ENCODE measurements at places on chromosomes 16 and 17. TPM values are rescaled to one million over a fixed set of nuclear protein-coding genes. Genes with fewer than 3 reads are reported as not detected.

Gene TBC1D3I
- polyA plus RNA-seq, result 0.25 TPM

Gene LDAF1
- 34.3 TPM for polyA plus RNA-seq

Gene MPV17L
- 12.1 TPM for polyA plus RNA-seq

Gene MYH13
- polyA plus RNA-seq, result 0.27 TPM

Gene TMEM238L
- 9.4 TPM for polyA plus RNA-seq

Gene TBC1D3B
- polyA plus RNA-seq, result 6.2 TPM

Gene TM4SF5
- polyA plus RNA-seq, result 2.2 TPM

Gene ATP2A3
- 3.1 TPM for polyA plus RNA-seq

Gene KRTAP4-6
- polyA plus RNA-seq, result not detected

GRCh38 chr16:46980926-46981325 lies 7.5 kb upstream of the DNAJA2 start:
- DNase-seq, result no peak

DNA sequence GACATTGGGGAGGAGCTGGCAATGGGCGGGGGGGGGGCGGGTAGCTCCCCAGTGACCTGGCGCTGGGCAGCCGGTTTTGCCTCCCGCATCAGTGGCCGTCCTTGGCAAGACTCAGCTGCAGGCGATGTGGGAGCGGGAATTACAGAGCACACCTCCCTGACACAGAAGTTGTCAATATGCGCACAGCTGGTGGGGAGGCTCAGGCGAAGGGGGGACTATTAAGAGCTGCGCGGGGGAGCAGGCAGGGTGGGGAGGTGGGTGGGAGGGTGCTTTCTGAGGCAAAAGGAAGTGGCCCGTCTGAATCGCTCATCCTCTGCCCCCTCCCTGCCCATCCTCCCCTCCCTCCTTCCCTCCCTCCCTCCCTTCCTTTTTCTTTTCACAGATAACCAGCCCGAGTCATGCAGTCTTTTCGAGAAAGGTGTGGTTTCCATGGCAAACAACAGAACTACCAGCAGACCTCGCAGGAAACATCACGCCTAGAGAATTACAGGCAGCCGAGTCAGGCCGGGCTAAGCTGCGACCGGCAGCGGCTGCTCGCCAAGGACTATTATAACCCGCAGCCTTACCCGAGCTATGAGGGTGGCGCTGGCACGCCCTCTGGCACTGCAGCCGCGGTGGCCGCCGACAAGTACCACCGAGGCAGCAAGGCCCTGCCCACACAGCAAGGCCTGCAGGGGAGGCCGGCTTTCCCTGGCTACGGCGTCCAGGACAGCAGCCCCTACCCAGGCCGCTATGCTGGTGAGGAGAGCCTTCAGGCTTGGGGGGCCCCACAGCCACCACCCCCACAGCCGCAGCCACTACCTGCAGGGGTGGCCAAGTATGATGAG lies 44.0 kb downstream of the SREBF1 start:
- no peak for DNase-seq

- DNase-seq, result no peak
Measured at GRCh38 chr16:720447-720989, 428 bp upstream of the ANTKMT start.

- no peak for DNase-seq
Measured at GRCh38 chr17:6670571-6670970, 19.0 kb downstream of the C17orf100 start.

GRCh38 chr17:57985675-57985974 lies 2.4 kb downstream of the VEZF1 start:
- DNase-seq, result no peak

- DNase-seq, result no peak
Measured at GRCh38 chr17:49932138-49932723, 36.8 kb upstream of the DLX4 start.

DNA sequence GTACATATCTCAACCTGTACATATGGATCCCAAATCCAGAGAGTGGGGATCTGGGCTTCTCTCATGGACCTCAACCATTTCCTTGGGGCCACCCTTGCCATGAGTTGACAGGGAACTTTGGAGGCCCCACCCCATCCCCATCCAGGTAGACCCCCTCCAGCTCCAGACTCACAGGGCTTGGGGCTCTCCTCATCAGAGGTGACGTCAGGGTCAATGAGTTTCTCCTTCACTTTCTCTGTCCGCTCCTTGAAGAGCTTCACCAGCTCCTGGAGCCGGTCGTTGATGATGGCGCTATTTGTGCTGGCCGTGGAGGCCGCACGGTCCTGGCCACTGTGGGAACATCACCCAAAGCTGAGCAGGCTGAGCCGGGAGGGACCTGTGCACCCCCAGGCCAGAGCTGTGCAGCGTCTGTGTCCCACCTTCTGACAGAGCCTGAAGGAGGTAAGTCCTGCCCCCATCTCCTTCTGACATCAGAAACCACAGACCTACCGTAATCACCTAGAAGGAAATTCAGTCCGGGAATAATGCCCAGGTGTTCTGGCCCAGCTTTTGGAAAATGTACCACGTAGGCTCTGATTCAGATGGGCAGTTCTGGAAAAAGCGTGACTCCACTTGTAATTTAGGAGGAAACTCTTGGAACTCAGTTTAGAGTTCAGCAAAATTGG lies 50.6 kb downstream of the CNGB1 start:
- no peak for DNase-seq

DNA sequence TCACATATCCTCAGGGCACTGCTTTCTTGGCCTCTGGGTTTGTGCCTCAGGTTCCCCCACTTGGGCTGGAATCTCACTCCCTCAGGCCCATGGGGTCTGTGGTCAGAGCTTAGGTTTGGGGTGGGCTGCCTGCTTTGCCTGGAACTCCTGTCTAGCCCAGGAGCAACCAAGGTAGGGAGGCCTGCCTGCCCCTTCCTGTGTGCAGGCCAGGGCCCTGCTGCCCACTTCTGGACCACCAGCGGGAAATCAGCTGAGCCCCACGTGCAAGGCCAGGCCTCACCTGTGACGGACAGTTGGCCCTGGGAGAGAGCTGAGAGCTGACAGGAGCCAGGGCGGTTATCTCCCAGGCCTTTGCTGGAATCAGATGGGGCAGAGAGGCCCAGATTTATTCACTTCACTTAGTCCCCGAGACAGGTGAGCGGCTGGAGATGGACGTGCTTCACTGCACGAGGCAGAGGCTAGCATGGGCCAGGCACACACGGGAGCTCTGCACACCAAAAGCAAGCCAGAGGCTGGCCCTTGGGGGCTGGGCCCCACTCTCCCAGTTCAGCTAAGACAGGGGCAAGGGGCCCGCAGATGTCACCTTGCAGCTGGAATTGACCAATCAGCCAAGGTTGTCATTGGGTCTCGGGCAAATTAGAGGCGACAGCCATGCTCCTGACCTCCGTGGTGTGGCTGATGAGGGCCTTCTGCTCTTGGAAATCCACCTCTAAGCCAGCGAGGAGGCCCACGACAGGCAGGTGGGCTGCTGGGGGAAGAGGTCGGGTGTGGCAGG lies 49.9 kb upstream of the DOC2B start:
- no peak for DNase-seq

DNA sequence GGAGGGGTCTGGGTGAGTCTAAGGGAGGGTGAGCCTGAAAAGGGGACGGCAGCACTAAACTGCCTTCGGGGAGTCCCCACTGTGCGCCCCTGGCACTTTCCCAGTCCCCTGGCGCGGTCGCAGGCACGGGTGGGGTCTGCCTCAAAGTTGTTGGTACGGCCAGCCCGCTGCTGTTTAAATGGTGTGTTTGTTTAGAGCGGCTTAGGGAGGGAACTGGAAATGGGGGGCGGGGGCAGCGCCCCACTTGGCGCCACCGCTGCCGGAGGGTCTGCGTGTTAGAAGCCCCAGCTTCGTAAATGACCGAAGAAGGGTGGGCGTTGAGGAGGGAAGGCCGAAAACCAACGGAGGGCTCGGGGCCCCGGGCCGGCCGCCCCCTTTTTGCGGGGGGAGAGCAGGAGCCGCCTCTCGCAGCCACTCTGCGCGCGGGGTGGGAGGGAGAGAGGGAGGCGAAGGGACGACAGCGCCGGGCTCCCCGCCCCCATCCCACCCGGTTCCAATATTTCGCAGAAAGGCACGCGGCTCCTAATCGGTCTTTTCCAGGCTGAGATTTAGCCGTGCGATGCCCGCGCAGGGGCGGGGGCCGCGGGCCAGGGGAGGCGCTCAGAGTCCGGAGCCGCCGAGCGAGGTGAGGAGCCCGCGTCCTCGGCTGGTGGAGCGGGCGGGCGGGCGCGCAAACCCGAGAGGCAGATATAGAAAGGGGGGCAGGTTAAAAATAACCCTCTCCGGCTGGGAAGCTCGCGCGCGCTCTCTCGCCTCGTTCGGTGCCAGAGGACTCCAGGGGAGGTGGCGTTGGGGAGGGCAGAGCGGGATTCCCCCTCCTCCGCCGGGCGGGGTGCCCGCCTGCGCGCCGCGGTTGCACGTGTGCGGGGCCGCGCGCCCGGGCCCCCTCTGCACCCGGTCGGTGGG lies 54.9 kb downstream of the SREBF1 start:
- no peak for DNase-seq

GRCh38 chr16:27849621-27850020 lies 213.9 kb downstream of the GSG1L start:
- no peak for DNase-seq

DNA sequence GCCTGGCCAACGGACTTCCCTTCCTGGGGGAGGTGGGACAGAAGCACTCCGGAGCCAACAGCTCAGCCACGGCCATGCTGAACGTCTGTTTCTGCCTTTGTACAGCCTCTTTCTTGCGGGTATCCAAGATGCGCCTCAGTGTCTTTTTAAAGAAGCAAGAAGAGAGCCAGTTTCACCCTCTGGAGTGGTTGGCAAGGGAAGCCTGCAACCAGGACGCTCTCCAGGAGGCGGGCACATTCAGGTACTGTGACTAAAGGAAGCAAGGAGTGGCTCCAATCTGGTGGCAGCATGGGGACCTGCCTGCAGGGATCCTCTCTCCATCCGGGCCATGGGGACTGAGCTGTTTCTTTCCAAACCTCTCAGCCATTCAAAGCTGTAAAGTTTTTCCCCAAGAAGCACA lies 60.6 kb upstream of the ENDOV start:
- DNase-seq, result no peak

- DNase-seq, result no peak
Measured at GRCh38 chr16:46573008-46573833, 48.0 kb downstream of the SHCBP1 start.

DNA sequence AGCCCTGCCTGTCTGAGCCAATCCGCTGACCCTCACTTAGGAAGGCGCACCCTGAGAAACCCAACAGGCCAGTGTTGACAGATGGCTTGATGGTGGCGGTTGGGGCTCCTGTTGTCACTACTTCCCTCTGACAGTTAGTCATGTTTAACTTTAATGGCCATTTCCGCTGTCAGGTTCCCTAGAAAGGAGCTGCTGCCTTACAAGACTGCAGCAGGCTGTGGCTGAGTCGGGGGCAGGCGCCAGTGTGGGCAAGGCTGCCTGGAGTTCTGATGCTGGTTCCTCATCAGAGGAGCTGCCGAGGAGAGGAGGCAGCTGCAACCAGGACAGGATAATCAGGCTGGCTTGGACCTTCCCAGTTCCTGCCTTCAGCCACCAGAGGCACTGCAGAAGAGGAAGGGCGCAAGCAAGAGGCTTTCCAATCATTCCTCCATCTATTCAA lies 223.2 kb upstream of the DYNLRB2 start:
- no peak for DNase-seq

DNA sequence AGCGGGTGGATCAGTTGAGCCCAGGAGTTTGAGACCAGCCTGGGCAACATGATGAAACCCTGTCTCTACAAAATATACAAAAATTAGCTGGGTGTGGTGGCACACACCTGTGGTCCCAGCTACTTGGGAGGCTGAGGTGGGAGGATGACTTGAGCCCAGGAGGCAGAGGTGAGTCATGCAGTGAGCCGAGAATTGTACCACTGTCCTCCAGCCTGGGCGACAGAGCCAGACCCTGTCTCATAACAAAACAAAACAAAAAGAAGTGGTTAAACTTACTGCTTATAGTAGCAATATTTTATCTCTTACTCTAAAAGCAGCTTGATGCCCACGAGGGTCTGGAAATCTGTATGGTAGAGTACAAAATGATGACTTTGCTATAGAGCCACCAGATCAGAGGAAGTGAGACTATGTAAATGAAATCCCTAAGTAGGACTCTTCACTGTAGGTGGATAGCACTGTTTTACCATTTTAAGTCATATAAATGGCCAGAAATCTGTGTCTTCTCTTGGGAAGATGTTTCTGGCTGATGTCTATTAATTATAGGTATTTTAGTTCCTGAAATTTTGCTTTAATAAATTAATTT lies 60.4 kb upstream of the MRC2 start:
- DNase-seq, result no peak

Data from left renal pelvis (tissue), 4 donors.